ENCODE measurements at places on chromosomes 7 and 10.

DNA sequence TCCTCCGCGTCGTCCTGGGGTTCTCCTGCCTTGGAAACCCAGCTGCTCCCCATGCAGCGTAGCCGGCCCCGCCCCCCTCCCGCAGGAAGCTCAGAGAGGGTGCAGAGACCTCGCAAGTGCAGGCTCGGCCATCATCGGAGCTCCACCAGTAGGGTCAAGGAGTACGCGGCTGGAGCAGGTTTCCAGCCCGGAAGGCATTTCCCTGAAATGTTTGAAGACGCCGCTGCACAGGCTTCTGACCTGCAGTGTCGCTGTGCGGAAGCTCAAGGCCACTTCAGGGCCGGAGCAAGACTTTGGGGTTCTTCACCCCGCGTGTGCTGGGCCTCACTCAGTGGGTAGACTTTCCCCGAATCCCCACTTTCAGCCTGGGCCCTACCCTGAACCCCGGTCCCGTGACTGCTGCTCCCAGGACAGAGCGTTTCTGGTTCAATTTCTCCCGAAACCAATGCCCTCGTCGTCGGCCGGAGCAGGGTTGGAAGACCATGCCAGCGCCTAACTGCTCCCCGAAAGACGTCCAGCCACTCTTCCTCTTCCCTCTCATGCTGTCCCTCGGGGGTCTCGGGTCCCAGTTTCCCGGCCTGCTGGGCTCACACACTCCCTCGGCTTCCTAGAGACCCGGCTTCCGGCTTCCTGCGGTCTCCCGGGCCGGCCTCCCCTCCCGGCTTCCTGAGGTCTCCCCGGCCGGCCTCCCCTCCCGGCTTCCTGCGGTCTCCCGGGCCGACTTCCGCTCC, 52.1 kb downstream of the INSIG1 start:
- no peak for DNase-seq

- no peak for DNase-seq
These were observed 25.0 kb downstream of the SHH start for GRCh38 chr7:155787171-155787851.

GRCh38 chr10:129658376-129659072, 191.5 kb downstream of the MGMT start:
- no peak for DNase-seq

- no peak for DNase-seq
These were observed 106.5 kb downstream of the WDR37 start for GRCh38 chr10:1162481-1163203.

DNA sequence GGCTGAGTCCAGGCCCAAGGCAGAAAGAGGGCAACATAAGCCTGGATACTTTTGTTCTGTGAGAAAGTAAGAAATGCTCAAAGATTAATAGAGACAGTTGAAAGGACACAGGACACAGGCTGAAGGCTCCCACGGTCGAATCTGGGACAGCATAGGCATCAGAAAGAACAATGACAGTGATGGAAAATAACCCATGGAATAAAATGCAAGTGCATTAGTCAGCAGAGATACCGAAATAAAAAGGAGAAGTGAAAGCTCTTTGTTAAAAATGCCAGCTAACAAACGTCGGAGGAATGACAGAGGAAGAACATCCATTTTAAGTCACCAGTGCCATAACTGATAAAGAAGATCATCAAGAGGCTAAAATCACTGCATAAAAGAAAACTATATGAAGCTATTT, 19.6 kb upstream of the AGAP5 start:
- DNase-seq = no peak

DNA sequence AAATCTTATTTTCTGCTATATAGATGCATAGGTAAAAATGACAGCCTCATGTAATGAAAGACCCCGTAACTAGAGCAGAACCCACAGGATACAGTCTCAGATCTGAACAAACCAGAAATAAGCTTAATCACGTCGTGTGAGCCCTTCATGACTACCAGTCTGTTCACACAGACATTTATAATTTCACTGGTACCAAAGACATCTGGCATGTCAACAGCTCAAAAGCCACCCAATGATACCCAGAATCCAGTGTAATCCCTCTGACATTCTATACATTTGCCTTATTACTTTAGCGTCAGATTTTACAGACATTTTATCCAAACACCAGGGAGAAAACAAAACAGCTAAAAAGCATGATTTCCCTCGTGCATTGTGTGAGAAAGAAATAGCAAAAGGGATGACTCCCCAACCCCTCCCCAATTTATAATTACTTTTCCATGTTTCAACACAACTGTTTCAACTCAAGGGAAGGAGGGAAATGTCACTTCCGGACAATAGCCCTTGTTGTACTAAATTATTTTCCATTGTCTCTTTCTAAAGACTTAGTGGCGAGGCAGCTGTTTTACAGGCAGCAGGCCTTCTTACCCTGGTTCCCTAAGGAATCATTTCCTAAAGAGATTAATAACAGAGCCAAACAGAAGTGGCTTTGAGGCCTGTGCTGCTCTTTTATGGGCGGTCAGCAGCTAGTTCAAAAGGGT, 33.2 kb downstream of the DOCK4 start:
- no peak for DNase-seq
